IMR-90 (cell line): ENCODE measurements at places on chromosomes 5 and 9. TPM values are rescaled to one million over a fixed set of nuclear protein-coding genes. Genes with fewer than 3 reads are reported as not detected.

DNA sequence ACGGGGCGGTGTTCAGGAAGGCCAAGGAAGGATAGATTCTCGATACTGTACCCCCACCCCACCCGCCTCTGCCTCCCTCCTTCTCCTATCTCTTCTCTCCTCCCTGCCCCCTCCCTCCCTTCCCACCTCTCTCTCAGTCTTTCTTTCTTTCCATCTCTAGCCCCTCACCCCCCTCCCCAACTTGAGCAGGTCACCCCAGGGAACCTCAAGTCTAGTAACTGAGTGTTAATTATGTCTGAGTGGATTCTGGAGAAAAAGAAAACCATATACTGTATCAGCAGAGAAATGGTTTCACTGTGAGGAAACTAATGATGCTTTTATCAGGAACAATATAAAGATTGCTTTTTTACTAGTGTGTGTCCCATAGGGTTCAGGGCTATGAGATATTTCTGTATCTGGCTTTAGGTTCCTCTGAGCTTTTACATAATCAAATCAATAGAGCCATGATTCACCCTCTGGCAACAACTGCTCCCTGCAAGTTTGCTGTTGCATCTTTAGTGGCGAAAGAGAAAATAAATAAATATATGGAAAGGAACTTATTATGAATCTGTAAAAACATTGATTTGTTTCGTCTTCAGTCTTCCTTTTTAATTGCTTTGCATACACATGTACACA, 639.7 kb downstream of the CCDC171 start:
- DNase-seq, result peak; percentile 65

DNA sequence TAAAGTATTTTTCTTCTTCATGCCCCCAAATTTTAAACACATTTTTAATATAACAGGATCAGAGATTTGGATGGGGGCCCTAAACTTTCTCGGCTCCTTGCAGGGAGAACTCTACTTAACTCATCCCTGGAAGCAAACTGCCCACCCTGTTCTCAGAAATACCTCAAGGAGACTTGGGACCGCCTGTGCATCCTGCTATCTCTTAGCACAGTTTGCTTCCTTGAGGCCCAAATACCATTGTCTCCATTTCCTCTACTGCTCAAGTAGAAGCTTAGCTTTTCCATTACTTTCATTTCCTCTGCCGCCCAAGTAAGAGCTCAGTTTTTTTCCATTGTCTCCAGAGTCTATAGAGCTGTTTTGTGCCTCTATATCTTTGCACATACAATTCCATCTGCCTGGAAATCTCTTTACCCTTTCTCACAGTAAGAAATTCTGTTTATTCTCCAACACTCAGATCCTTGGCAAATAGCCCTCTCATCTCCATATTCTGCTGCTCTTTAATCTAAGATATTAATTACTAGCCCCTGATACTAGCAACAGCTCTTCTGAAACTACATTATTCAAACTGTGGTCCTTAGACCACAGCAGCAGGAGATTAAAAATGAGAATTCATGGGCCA, 137.8 kb downstream of the CEMIP2 start:
- no peak for DNase-seq

DNA sequence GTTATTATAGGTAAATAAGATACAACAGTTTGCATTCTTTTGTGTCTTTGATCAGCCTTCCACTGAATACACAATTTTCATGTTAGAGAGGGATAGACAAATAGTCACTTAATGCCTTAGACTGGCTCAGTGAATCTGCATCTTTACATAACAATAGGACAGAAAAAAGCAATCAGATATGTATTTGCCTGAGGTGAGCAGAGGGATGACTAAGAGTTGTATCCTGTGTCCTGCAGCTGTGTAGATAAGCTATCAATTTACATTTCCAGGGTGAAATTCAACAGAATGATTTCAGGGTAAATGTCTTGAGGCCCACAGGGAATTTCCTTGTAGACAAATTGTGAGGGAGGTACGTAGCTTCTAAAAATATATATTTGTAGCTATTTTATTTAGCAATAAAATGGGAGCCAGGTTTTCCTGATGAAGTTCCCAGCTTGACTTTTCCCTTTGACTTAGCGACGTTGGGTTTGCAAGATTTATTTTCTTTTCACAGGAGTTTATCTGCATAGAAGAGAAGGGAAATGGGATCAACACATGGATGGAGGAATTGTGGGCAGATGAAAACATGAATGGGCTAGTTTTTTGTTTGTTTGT, 586.1 kb upstream of the CDH6 start:
- no peak for DNase-seq

DNA sequence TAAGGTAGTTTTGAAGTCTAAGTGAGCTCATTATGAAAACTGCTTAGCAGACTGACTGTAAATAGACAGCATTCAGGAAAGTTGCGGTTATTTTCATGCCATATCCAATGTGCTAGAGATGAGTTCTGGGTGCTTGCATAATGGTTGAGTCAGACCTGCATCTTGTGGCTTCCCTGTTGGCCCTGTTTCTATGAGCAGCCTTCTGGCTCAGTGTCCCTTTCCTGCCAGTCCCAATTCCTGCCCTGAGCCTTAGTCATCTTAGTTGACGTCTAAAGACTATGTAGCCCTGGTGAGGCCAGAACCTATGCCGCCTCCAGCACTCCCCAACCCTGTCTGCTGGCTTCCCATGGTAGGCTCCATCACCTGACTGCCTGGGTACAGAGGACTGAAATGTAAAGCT, 76.3 kb upstream of the TNFSF8 start:
- peak; percentile 83 for DNase-seq

- no peak for DNase-seq
These were observed 488.1 kb upstream of the DAB2 start for GRCh38 chr5:39912906-39913305.

DNA sequence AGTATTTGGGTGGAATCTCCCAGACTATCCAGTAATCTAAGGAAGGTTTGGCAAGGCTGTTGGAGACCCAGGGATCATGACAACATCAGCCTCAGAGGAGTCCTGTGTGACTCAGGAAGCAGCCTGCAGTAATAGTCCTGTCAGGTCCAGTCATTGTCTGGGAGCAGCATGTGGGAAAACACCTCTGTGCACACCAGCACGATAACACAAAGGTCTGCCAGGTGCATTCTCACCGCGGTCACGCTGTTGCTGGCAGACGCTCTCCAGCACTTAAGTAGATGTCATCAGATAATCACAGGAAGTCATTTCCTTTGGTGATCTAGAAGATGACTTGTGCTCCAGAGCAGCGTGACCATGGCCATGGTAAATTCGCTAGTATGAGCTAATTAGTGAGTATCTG, 99.2 kb upstream of the IQGAP2 start:
- no peak for DNase-seq

DNA sequence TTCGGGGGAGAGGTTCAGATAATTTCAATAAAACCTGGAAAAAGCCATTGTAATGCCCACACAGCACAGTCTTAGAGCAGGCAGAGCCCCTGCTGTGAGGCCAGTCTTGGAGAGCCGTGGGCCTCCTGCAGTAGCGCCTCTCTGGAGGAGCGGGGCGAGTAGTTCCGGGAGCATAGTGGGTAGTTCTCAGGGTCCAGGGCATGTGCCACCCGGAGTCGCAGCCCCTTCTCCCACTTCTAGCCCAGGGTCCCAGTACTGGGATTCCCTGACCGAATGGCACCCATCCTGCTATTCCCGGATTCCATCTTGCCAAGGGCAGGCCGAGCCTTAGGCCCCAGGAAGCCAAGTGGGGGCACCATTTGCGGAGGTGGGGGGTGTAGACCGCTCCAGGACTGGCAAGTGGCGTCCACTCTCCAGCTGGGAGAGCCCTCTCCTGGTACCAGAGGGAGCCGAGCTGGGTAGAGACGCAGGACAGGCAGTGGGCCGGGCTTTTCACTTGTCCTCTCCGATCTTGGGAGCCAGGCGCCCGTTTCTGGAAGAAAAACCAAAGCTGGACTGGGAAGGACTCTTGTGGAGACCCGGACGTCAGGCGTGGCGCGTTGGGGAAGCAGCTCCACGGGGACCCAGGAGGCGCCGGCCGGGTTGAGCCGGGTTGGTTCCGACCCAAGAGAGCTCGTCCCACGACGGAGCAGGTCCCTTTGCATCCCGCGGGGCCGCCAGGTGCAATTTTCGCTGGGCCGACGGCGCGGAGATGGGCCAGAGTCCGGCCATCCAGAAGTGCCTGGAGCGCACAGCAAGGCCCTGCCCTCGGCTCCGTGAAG, 12.1 kb downstream of the PROP1 start:
- DNase-seq, result no peak

- DNase-seq, result peak; percentile 87
These were observed 639.0 kb downstream of the CCDC171 start for GRCh38 chr9:16191691-16192402.

DNA sequence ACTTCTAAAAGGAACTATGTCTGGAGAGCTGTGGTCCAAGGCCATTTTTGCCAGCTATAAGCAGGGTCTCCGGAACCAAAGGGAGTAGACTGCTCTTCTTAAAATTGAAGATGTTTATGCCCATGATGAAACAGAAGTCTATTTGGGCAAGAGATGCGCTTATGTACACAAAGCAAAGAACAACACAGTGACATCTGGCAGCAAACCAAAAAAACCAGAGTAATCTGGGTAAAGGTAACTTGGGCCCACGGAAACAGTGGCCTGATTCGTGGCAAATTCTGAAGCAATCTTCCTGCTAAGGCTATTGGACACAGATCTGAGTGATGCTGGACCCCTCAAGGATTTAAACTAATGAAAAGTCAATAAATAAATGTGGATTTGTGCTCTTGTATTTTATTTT, 29.7 kb upstream of the GLDC start:
- DNase-seq, result no peak

DNA sequence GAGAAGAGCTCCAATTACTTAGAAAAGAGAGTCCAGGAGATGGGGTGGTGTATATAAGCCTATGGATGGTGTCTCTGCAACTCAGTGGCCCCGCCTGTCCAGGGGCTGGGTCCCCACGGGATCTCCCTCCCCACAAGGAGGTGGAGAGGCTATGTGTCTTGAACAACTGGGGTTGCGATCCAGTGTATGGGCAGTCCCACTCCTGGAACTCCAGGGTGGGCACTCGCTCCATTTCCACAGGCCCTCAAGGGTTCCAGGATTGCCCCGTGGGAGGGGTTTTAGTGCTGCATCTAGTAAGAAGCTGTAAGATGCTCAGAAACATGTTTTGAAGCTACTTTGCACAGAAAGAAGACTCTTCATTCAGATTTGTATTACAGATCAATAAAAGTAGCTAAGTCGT, 558 bp upstream of the SMAD5 start:
- no peak for DNase-seq

DNA sequence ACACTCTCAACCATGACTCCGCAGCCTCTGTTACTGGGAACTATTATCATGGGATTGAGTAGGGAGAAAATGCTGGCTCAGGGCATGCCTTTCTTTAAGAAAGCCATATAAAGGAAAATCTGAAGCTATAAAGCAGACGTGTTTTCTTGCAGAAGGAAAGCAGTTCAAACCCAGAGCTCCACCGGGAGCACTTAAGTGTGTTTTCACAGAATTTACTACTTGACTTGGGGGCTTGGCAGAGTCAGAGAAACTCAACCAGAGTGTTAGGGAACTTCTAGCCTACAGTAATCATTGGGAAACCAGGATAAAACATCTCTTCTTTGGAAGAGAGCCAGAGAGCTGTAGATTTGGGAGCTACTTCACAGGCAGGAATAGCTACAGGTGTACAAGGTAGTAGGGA, 283.4 kb upstream of the ADRA1B start:
- DNase-seq, result no peak

GRCh38 chr5:142845954-142846398, 75.8 kb downstream of the ARHGAP26 start:
- no peak for DNase-seq

DNA sequence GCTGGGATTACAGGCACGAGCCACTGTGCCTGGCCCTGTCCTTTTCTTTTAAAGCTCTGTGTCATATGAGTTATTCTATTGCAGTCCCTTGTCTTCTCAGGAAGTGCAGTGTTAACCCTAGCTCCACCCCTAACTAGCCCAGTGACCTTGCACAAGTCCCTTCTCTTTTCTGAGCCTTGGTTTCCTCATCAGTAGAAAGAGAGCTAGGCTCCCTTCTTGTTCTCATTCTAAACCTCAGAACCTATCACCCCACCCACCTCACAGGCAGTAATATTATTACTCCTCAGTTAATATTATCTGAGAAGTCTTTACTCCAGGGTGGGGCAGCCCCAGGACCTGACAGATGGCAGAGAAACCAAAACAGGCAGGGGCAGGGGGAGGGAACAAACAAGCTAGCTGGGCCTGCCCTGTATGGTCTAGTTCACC, 7.2 kb downstream of the CYFIP2 start:
- DNase-seq, result no peak

DNA sequence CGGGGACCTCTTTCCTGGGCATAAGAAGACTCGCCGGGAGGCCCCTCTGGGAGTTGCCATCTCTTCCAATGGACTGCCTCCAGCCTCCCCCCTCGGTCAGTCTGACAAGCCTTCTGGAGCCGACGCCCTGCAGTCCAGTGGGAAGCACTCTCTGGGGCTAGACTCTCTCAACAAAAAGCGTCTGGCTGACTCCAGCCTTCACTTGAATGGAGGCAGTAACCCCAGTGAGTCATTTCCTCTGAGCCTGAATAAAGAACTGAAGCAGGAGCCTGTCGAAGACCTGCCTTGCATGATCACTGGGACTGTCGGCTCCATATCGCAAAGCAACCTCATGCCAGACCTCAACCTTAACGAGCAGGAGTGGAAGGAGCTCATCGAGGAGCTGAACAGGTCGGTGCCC, 28.4 kb upstream of the LTC4S start:
- DNase-seq, result peak; percentile 85

GRCh38 chr5:143188083-143188482, 215.4 kb downstream of the NR3C1 start:
- no peak for DNase-seq

GRCh38 chr9:125558453-125559092, 148.4 kb downstream of the MAPKAP1 start:
- peak; percentile 83 for DNase-seq

- no peak for DNase-seq
These were observed 40.2 kb downstream of the CACNA1B start for GRCh38 chr9:137917795-137918194.

GRCh38 chr5:77358255-77359205, 133.6 kb downstream of the WDR41 start:
- DNase-seq, result peak; percentile 66

The CDH18 gene
- 0.83 and 1.1 TPM in 2 replicates for total RNA-seq

The GNA14 gene
- total RNA-seq, result under 0.01 TPM in 1 of 2 replicates, not detected in the other

The ANKRD31 gene
- under 0.01 TPM in 2 replicates for total RNA-seq

The CNTRL gene
- 7.3 and 10.6 TPM in 2 replicates for total RNA-seq

The FUT7 gene
- total RNA-seq, result not detected in 2 replicates

The ANKDD1B gene
- 0.28 TPM in 1 of 2 replicates, not detected in the other for total RNA-seq
